Stimulated activated CD4-positive, alpha-beta T cell treated with anti-CD3 and anti-CD28 coated beads, Interleukin-4, amount 100 ng/mL, for 4 hours (primary cell): ENCODE measurements at places on chromosomes 13 and 19.

DNA sequence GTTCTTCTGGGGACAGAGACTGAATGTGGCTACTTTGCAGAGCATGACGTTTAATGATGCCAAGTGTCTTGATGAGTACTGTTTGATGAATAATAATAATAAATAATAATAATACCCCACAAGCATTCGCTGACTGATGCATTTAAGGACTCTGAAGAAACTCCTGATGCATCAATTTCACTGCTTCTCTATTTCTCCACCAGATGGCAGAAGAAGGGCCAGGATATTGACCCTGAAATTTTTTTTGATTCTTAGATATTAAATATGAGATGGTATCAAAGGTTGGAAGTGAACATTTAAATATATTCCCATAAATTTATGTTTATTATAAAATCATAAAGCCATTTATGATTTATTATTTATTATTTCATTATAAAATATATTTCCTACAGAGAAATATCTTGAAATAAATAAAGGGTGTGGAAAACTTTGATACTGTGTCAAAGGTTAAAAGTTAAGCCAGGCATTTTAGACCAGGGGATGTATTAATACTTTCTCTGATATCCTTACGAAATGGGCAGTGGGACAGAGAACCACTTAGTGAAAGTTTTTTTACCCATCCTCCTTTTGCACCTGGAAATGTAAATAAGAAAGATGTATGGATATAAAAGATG is 170.9 kb downstream of the LACC1 start:
- no peak for DNase-seq

DNA sequence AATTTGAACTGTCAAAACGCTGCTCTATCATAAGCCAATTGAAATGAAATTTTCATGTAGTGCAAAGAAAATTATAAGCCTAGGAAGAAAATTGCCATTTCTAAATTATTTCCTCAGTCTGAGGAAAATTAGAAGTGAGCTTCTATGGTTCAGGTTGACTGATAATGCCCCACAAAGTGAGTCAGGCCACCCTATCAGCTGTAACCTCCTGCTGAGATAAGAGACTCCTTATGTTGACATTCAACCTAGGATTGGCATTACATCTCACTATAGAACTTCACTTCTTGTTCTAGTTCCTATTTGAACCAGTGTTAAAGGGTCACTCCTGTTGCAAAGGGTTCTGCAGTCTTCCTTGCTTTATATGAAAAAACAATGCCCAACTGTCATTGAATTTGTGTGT is 32.6 kb upstream of the RFC3 start:
- DNase-seq = no peak

GRCh38 chr19:37874784-37875183 is 31.6 kb downstream of the WDR87 start:
- no peak for DNase-seq

GRCh38 chr13:39373145-39373544 is 229.8 kb downstream of the LHFPL6 start:
- no peak for DNase-seq
